ENCODE measurements at places on chromosomes 7 and 10. TPM values are rescaled to one million over a fixed set of nuclear protein-coding genes. Genes with fewer than 3 reads are reported as not detected.

Gene FAM25A
- not detected for total RNA-seq

Gene PSD
- total RNA-seq: not detected

- DNase-seq: no peak
These were observed 2.0 kb upstream of the ASB10 start for GRCh38 chr7:151189038-151189437.

- DNase-seq: no peak
These were observed 4.4 kb upstream of the GSTK1 start for GRCh38 chr7:143258831-143259230.

GRCh38 chr7:80318081-80318480 lies 183.4 kb downstream of the GNAI1 start:
- no peak for DNase-seq

GRCh38 chr7:95547361-95548348 lies 48.7 kb downstream of the PDK4 start:
- no peak for DNase-seq

Gene PNLIPRP1
- not detected for total RNA-seq

DNA sequence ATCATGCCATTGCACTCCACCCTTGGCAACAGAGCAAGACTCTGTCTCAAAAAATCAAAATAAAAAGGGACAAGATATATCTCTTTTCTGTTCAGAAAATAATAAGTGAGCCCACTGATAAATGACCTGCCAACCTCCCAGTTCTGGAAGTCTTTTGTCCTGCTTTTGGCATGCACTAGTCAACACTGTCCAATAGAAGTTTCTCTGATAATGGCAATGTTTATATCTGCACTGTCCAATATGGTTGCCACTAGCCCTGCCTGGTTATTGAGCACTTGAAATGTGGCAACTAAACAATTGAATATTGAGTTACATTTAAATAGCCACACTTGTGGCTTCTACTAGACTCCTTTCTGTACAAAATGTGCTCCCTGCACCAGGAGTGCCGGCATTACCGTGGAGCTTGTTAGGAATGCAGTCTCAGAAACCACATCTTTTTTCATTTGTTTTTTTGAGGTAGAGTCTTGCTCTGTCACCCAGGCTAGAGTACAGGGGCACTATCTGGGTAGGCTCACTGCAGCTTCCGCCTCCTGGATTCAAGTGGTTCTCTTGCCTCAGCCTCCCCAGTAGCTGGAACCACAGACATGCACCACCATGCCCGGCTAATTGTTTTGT lies 229.7 kb downstream of the CACNB2 start:
- DNase-seq: no peak

DNA sequence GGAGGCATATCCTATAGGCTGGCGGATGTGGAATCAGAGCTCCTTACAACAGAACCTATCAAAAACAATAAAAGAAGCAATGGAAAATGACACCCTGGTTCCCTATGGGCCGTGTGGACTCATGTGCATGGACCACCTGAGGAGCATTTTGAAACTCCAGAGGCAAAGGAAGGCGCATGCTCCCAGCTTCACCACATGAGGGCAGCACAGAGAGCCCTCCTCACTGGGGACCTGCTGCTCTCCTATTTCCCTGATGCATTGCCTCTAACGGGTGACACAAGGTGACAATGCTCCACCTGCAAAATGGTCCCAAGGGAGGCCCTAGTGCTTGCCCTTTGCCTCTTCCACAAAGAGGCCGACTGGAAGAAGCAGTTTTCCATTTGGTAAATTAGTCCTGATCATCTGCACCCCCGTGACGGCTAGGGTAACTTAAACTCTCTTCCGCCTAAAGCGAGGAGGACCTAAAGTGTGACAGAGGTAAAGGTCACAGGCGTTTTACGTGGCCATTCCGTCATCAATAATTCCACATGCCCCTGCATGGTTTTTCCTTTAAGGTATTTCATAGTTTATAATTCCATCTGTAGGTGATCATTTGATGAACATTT lies 67.7 kb downstream of the GPAM start:
- peak; percentile 11 for DNase-seq

Gene MACROH2A2
- total RNA-seq: 39.0 TPM

DNA sequence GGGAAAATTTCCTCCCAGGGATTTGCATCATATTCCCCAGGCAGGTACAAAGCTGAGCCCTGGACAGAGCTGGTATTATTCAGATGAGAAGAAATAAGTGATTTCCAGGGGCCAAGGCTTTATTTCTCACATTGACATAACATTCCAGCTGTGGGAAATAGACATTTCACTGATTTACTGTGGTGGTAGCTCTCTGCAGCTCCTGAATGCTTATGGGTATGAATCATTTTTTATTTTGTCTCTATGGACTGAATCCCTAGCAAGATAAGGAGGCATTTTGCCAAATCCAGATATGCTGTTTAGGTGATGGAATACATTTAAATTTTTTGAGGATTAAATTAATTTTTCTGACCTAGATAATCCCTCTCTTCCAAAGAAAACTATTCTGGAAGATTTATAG lies 97.9 kb downstream of the MTPN start:
- DNase-seq: peak; percentile 26

DNA sequence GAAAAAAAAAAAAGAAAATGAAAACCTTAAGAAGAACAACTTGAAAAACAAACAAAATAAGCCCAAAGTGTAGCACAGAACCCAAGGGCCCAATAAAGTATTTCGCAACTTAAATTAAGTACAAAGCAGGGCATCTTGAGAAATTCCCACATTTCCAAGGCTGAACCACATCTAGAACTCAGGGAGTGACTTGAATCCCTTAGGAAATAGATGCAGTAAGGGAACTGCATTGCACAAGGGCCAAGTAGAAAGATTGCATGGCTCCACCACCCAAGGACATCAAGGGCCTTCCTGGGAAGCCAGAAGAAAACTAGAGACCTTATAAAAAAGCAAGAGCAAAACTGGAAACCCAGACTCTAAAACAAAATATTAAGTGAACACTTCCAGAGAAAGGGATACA lies 352.7 kb downstream of the CXCL12 start:
- DNase-seq: no peak

GRCh38 chr7:151690606-151691005 lies 170.9 kb upstream of the RHEB start:
- DNase-seq: peak; percentile 43

GRCh38 chr10:77430530-77430929 lies 207.1 kb downstream of the KCNMA1 start:
- DNase-seq: no peak

DNA sequence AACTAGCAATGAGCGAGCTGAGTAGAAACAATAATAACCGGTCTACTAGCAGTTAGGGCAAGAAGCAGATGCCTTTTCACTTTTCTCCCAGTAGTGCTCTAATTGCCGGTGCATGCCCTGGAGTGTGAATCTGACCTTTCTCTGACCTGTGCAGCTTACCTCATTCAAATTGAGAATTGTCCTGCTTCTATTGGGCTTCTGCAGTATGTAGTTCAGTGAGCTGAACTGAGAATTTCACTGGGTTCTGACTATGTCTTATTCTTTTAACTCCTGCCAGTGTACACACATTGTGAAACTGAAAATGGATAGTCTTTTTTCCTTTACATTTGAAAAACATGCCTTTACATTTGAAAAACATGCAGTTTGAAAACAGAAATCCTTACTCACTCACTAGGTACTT lies 157.9 kb upstream of the GRM3 start:
- DNase-seq: no peak

DNA sequence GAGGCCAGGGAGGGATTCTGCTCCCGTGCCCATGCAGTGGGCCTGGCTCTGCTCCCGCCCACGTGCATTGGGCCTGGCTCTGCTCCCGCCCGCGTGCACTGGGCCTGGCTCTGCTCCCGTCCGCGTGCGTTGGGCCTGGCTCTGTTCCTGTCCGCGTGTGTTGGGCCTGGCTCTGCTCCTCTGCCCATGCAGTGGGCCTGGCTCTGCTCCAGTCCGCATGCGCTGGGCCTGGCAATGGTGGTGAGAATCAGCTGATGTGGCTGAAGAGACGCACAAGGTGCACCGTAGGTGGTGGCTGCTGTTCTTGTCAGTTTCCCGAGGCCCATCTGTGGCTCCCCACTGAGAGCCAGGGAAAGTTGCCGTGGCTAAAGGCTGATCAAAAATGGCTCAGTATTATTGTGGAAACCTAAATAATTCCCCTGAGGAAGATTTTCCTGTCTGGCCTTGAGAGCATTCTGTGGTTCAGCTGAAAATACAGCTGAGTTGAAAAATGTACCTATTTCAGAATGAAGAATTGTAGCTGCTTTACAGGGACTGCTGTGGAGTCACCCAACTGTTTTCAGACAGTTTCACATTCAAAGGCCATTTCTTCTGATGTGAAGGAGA lies 572.4 kb downstream of the GLRX3 start:
- DNase-seq: no peak

DNA sequence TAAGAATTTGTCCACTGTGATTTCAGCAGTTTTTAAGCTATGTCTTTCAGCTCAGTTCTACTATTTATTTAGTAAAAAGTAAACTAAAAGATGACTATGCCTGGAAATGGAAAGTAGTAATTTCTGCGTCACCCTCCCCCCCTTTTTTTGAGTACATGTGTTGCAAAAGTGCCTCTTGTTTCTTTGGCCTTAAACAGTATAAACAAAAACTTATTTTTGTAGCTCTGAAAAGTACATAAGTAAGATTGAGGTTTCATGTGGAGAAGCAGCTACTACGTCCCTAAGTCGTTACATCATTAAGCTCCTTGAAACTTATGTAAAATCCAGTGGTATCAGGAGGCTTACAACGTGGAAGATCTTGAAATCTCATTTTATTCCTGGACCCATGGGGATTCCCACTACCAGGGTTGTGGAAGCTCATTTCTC lies 46.3 kb upstream of the HBP1 start:
- DNase-seq: no peak

Gene LIPN
- total RNA-seq: not detected

GRCh38 chr7:64878684-64879083 lies 24.4 kb upstream of the ZNF273 start:
- DNase-seq: no peak

- no peak for DNase-seq
These were observed 88.2 kb downstream of the ZNF438 start for GRCh38 chr10:30943451-30943850.

DNA sequence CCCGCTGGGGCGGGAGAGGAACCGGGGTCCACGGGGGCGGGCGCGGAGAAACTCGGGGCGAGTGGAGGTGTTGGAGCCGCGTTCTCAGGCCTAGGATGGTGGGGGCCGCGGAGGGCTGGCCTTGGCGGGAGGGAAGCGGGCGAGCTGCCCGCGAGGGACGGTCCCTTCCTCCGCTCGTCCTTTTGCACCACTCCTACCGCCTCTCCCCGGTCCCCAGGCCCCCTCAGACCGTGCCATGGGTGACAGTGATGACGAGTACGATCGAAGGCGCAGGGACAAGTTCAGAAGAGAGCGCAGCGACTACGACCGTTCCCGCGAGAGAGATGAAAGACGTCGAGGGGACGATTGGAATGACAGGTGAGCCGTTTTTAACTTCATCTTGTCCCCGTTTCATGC lies 451 bp downstream of the SRRT start:
- DNase-seq: peak; percentile 45

DNA sequence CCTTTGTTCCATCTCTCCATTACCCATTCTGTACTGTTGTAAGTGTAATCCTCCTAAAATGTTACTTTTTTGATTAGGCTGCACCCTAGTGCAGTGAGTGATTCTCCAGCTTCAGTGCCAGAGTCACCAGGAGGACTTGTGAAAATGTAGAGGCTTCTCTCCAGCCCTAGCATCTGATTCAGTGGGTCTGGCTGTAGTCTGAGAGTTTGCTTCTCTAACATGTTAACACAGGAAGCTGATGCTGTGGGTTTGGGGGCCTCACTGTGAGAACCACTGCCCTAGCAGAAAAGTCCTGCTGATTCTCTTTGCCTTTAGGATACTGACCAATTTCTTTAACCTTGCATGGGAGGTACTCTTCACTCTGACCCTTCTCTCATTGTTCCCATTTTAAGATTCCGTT lies 24.4 kb downstream of the CSGALNACT2 start:
- no peak for DNase-seq

DNA sequence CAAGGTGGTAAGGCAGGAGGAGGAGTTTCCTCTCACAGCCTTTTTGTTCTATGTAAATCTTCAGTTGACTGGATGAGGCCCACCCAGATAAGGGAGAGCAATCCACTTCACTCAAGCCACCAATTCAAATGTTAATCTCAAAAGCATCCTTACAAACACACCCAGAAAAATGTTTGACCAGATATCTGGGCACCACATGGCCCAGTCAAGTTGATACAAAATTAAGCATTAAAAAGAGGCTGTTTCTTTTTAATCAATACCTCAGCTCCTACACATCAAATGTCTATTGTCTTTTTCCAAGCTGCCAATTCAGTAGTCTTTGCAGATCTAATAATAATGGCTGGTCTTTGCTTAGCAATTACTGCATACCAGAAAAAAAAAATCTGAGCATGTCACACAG lies 18.0 kb upstream of the LYZL1 start:
- no peak for DNase-seq

Gene CYP3A5
- total RNA-seq: 0.57 TPM

- DNase-seq: no peak
These were observed 52.4 kb downstream of the CXCL12 start for GRCh38 chr10:44332465-44332864.

Gene ZFAND4
- 9.1 TPM for total RNA-seq

DNA sequence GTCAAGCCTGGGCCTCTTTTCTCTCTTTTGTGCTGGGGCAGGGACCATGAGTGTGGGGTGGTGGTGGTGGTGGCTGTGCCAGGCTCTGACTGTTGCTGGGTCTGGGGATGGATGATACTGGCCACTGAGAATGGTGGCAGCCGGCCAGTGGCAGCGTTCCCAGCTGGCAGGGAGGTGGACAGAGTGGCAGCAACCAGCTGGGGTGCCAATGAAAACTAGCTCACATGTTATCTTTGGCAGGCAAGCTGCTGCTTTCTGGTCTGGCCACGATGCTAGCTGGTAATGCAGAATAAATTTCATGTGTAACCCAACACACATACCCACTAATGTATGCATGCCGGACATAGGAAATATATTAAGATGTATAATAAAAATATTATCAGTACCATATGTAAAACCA lies 95.0 kb upstream of the SLC26A5 start:
- DNase-seq: peak; percentile 73

Gene RBP3
- not detected for total RNA-seq

GRCh38 chr10:63169624-63170023 lies 36.5 kb downstream of the NRBF2 start:
- no peak for DNase-seq

DNA sequence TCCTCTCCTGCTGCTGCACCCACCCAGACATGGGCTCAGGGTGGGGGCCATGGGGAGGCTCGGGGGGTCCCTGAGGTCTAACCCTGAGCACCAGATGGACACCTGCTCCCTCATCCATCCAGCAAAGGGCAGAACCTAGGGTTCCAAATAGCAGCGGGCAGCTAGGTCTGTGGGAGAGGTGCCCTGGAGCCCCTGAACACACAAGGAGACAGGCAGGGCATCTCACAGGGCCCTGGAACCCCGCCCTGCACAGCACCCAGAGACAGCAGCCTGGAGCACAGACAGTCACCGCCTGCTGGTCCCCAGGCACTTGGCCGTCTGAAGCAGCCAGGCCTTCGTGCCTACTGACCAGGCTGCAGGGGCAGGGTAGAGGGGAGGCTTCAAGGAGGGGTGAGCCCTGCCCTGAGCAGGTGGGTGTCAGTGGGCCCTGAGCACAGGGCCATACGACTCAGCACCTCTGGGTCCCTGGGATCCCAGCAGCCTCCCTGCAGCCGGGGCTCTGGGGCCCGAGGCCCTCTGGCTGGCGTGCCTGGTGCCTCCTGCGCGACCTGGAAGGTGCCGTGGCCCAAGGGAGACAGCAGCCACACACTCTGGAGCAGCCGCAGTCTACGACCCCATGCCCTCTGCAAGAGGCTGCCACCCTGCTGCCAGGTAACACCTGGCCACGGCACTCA lies 38.3 kb downstream of the GET4 start:
- DNase-seq: no peak

Gene HABP2
- total RNA-seq: not detected

- DNase-seq: no peak
These were observed 36.2 kb upstream of the FAM133B start for GRCh38 chr7:92626281-92626809.

GRCh38 chr10:13146379-13146778 lies 15.0 kb upstream of the MCM10 start:
- DNase-seq: no peak
